ENCODE measurements at places on chromosomes 1 and 21.

GRCh38 chr1:206863266-206863665 is 2.2 kb upstream of the IL20 start:
- no peak for DNase-seq

GRCh38 chr1:47443530-47444296 is 5.9 kb downstream of the FOXD2 start:
- no peak for DNase-seq

- no peak for DNase-seq
Measured at GRCh38 chr21:44353191-44353970, at the start of gene TRPM2. Gene TRPM2 (plus strand): TSS chr21:44353621. CDS start chr21:44353701, 80 bp downstream.

DNA sequence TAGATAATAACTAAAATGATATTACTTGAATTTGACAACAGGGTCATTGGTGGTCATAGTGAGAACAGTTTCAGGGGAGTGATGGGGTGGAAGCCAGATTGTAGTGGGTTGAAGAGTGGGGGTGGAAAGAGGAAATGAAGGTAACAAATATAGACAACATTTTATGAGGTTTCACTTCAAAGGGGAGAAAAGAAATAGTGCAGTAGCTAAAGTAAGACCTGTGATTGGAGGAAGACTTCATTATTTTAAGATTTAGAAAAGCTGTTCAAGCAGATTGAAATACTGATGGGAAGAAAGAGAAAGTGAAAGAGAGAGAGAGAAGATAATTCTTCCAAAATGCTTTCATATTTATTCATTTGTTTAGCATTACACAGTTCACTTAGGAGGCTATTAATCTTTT is 52.0 kb upstream of the KCNA3 start:
- DNase-seq, result no peak

DNA sequence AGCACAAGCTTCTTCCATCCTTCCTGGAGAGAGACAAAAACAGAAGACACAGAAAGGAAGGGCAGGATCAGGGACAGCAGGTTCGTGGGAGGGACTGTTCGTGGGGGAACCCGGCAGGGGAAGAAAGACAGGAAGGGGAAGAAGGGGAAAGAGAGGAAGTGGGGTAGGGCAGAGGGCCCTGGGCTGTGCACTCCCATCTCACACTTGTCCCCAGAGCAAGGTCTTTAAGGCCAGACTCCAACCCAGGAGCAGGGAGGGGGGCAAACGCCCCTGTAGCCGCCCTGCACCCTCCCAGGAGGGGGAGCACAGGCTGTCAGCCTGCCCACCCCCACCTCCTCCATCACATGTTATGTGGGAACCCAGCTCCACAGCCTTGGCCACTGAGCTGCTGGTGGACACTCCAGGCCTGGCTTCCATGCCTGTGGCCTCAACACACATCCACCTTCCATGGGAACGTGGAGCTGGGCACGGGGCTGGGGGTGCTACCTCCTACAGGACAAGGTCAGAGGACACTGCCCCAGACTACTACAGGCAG is 9.3 kb downstream of the SLC19A1 start:
- DNase-seq, result no peak

DNA sequence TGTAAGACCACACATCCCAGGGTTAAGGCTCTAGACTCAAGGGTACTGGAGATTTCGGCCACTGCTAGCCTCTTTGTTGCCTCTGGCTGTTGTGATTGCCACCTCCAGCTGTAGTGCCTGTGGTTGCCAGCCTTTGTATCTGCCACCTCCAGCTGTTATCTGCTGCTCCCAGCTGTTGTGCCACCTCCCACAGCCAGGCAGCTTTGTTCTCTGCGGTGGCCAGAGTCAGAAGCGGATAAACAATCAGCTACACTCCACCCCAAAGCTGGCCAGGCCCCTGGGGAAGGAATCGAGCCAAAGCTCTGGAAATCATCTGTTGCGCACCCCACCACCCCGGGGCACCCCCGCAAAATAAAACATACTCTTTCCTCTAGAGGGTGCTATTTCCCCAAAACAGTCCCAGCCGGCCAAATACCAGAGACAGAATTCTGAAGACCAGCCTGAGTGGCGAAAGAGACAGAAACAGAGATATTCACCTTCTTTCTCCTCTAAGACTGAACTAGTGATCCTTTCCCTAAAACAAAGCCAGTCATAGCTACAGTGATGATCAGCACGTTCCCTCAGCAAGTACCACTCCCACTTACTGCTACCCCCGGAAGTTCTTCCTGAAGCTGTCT is 14.8 kb upstream of the PIGM start:
- DNase-seq, result no peak

DNA sequence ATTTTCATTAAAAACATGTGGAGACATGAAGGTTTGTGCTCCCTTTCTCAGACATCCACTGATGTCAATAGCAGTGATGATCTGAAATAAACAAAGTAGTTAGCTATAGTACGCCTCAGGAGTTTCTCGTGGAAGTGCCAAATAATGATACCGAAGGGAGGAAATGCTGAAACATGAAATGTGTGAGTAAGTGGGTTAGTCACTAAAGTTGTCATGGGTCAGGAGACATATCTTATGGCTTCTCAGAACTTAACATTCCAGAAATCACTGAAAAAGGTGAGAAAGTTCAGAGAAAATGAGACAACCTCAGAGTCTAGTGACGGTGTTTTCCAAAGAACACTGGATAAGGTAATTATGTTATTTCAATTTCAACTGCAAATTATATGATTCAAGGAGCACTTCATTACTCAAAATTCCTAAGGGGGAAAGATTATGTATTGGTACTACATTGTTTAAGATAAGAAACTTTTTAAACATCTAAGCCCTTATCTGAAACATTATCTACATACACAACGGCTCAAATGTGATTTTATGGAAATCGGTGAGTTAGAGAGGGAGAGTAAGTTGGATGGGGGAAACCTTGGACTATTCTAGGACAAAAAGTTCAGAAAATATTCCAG is 20.6 kb downstream of the NIBAN1 start:
- DNase-seq, result no peak

DNA sequence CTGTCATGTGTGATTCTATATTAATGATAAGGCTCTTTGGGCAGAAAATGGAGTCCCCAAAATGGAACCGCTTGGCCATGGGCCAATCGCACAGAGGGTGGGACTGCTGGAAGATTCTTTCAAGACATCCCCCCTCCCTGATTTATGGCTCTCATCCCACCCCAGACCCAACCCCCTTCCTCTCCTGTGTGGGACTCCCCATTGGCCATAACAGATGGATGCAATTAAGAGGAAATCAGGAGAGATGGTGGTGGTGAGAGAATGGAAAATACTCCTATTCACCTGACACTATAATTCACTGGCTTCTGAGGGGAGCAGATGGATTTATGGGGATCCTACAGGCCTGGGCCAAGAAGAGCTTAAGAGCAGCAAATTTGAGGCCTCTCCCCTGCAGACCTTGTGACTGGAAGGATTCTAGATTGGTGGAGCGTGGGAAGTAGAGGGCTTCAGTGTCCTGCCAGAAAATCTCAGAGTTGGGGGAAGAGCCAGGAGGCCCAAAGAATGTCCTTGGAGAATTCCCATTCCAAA is 1.7 kb downstream of the IGFN1 start:
- DNase-seq, result no peak

DNA sequence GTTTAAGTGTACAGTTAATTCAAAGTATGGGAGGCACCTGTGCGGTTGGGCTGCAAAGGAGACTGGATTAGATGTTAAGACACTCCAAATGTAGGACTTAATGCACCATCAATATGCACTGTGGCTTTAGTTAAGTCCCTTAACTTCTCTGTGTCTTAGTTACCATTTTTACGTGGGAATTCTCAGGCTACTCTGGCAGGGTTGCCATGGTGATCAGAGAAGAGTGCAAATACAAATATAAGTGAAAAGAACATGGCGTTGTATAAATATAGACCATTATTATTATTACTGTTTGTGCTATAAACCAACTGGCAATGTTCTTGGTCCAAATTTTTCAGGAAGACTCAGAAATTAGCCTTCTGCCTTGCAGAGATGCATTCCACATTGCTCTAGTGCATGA is 595.6 kb downstream of the NPHP4 start:
- DNase-seq, result no peak

- DNase-seq, result no peak
Measured at GRCh38 chr1:93995837-93996536, 86.8 kb upstream of the GCLM start.

DNA sequence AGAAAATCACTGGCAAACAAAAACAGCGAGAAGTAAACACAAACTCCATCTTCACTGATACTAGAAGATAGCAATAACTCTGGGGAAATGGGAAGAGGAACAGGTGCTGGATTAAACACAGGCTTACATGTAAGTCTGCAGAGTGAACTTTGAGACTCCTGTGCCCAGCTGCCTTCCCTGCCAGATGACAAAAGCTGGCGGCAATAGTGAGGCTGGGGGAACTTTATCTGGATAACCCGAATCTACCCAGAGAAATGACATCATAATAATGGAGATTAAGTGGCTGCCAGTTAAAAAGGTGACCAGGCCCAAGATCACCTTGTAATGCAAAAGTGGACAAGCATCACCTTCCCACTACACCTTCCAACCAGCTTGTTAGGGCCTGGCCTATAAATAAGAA is 184.5 kb downstream of the CHRM3 start:
- no peak for DNase-seq

DNA sequence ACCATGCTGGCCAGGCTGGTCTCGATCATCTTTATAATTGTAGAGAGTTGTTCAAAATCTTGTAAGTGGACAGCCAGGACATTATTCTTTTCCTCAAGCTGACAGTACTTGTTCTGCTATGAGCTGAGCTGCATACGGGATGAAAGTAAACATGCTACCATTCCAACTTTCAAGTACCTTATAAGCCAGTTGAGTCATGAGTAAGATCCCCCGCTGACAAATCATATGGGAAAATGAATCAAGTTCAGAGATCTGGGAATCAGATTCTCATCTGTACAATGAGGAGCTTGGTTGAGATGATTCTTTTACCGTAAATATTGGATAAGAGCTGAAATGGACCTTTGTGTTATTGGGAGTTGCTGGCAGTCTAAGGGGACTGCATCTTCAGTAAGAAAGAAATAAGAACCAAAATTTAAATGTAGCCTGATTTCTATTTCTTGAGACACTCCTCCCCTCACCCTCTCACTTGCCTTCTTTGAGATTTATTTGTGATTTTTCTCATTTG is 62.7 kb downstream of the CENPF start:
- DNase-seq, result no peak

DNA sequence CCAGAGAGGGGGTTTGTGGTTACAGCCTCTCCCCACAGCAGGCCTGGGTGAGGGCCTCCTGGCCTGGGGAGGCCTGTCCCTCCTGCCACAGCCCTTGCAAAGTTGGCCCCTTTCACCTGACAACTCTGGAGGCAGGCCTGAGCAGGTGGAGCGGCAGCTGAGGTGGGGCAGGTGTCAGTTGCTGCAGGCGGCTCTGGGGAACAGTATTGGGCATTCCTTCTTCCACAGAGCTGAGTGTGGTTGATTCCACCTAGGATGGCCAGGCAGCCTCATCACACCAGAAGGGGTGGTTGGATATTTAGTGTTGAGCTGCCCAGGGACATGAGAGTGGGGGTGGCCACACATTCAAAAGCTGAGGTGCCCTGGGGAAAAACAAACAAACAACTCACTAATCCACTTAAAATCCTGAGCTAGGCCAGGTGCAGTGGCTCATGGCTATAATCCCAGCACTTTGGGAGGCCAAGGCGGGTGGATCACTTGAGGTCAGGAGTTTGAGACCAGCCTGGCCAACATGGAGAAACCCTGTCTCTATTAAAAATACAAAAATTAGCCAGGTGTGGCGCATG is 31.1 kb downstream of the PIGP start:
- DNase-seq, result no peak

- DNase-seq, result no peak
Measured at GRCh38 chr1:59985911-59986515, 59.4 kb upstream of the CYP2J2 start.

DNA sequence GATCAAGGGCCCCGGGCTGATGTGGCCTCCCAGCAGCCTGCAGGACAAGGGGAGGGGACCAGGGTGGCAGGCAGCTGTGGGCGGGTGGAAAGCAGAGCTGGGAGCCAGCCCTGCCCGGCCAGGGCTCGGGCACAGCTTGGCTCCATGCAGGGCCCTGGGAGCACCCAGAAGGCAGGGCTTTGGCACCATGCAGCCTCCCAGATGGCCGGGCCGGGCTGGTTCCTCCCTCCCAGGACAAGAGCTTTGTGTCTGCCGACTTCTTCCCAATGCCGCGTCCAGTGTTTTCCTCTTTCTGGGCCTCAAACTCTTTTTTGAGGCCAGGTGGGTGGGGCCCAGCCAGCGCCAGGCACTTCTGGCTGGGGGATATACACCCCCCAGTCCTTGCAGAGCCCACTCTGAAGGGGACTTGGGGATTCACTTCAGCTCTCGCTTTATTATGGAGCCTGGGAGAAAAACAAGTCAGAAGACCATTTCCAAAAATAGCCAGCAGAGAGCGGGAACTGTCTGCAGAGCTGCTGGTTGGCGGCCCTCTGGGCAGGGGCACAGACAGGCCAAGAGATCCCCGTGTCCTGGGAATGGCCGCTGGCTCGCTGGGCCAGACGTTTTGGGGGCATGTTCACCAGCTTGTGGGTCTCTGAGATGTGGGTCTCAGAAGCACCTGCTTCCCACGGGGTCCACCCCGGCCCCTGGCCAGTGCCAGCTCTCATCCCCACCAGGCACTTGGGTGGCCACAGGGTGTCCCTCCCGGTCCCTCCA is 103.8 kb upstream of the ARHGEF16 start:
- DNase-seq, result no peak

GRCh38 chr1:25821630-25822091 is 1.9 kb downstream of the MTFR1L start:
- DNase-seq, result no peak

DNA sequence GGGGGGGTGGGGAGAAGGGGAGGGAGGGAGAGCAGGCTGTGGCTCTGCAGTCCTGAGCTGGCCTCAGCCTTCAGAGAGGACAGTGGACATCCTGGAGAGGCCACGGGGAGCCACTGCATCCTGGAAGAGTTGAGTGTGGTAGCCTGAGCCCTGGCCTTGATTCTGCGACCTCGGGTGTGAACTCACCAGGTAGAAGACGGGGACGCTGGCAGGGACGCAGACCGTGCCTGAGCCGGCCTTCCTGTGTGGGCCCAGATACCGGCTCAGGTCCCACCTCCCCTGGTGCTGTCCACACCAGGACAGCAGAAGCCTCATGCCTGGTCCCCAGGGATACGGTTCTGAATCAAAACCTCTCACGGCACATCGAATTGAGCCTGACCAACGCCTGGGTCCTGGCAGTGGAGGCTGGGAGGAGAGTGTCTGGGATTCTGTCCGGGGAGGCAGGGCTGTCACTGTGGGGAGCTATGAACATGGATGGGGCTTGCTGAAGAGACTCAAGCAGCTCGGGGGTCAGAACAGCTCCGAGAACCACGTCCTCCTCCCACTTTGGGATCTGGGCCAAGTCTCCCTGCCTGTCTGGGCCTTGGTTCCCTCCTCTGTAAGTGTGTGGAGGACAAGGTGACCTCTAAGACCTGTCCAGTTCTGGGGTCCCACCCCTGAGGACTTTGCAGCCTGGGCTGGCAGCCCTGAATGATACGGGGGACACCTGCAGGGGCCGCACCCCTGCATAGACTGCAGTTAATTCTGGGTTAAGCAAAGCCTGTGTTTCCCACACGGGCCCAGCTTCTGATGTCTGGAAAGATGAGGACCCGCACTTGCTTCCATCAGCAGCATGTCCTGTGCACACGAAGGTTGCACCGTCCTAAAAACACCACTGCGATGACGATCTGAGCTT is 30.4 kb downstream of the RRP1 start:
- no peak for DNase-seq

- DNase-seq, result no peak
Measured at GRCh38 chr1:20028726-20029125, 41.3 kb upstream of the PLA2G5 start.
